NCI-H2029 (cell line): ENCODE measurements at places on chromosomes 2 and 18.

- no peak for DNase-seq
These were observed 50.3 kb downstream of the NCK2 start for GRCh38 chr2:105794926-105795574.

DNA sequence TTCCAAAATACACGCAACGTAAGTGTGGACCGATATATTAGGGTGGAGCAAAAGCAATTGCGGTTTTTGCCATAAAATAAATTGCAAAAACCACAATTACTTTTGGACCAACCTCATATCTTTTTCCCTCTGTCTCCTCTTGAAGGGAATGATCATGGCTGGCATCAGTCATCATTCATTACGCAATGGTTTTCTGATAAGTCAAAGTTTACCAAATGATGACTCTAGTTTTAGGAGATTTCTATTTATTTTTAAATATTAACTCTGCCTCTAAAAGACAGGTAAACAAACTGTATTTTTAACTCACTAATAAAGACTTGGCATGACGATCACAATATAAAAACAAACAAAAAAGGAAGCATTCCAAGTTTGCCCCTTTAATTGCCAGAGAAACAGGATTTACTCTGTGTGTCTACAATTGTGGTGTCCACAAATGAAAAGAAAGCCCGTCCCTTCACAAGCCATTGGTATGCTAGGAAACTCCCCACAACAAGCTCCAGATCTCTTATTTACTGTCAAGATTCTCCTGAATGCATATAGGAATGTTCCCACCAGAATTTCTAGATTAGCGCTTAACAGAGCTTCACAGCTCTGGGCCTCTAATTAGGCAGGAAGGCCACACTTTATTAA lies 61.3 kb downstream of the IRS1 start:
- DNase-seq: no peak

GRCh38 chr2:46032161-46032813 lies 264.9 kb upstream of the EPAS1 start:
- no peak for DNase-seq

DNA sequence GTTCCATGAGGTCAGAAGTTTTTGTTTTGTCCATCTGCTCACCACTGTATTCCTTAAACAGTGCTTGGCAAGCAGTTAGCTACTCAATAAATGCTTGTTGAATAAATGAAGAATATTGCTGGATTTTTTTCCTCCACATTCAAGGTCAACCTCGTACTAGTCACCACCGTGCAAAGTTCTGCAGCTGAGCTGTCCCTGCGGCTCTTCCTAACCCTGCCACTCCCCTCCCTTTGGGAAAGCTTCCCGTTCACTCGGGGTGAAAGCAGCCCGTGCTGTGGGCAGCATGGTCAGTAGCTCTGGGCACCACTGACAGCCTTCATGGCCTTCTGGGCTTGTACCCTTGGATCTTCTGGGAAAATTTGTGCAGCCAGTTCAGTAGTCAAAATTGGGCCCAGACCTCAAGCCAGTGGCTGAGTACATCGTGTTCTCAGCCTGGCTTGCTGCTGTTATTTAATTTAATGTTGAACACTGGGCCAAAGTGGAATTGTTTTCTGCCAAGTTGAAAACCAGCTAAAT lies 469.3 kb upstream of the RAB12 start:
- no peak for DNase-seq

- no peak for DNase-seq
These were observed 159.0 kb downstream of the NUP35 start for GRCh38 chr2:183283209-183283608.

DNA sequence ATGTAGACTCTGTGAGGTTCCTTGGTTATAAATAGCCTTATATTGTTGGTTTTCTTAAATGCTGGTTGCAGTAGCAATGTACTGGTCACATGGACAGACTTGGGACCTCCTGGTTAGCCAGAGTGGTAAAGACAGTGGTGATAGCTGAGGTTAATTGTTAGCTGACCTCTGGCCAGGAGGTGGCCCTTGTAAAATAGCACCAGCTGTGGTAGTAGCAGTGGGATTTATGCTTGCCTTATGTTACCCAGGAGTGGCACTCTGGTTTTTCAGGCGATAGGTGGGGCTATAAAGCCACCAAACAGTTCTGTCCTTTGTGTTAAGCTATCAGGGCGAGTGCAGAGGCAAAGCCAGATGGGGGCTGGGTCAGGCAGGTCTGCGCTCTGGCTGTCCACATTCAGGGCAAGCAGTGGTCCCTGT lies 94.8 kb upstream of the SRD5A2 start:
- DNase-seq: no peak

- no peak for DNase-seq
These were observed 36.4 kb downstream of the TMEM182 start for GRCh38 chr2:102798181-102798580.

DNA sequence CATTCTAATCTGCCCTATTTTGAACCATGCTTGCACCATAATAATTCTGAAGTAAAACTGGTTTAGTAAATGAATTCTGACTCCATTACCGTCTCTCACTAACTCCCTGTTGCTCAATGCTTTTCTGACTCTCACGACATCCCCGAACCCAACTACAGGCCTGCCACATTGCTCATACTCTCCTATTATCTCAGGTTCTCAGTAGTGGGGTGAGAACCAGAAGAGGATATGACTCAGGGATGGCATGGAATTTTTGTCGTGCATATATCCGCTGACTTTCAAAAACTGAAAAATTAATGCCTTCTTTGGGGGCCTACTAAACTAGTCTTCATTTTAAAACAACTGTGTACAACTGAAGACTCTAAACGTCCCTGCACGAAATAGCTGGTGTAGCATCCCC lies 34.3 kb downstream of the NETO1 start:
- no peak for DNase-seq

GRCh38 chr2:140091926-140092325 lies 1311.7 kb upstream of the NXPH2 start:
- no peak for DNase-seq

DNA sequence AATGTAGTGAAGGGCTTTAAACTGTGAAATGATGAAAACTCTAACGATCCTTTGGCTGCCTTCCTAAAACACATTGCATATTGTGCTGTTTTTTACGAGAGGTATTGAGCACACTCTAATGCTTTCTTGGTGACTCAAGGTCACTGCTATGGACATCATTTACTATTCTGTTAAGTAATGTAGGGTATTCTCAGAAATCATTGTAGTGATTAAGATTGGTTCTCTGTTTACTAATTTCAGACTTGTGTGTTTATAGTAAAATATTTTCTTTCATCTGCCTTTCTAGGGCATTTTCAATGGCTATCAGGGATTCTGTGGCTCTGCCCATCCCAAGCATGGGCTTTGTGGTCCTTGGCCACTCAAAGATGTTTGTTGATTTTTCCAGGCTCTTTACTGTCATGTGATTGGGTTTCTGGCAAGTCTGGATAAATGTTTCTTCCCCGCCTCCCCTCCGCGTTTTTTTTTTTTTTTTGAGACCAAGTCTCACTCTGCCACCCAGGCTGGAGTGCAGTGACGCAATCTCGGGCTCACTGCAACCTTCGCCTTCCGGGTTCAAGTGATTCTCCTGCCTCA lies 29.3 kb downstream of the UBE2F start:
- DNase-seq: peak; percentile 84

GRCh38 chr2:178194600-178195389 lies 483 bp downstream of the OSBPL6 start:
- DNase-seq: no peak

GRCh38 chr2:28360718-28361293 lies 31.9 kb upstream of the FOSL2 start:
- no peak for DNase-seq

- peak; percentile 70 for DNase-seq
These were observed 15.2 kb downstream of the FBXO41 start for GRCh38 chr2:73268830-73269685.

GRCh38 chr2:47782381-47782670 lies 619 bp upstream of the MSH6 start:
- no peak for DNase-seq

DNA sequence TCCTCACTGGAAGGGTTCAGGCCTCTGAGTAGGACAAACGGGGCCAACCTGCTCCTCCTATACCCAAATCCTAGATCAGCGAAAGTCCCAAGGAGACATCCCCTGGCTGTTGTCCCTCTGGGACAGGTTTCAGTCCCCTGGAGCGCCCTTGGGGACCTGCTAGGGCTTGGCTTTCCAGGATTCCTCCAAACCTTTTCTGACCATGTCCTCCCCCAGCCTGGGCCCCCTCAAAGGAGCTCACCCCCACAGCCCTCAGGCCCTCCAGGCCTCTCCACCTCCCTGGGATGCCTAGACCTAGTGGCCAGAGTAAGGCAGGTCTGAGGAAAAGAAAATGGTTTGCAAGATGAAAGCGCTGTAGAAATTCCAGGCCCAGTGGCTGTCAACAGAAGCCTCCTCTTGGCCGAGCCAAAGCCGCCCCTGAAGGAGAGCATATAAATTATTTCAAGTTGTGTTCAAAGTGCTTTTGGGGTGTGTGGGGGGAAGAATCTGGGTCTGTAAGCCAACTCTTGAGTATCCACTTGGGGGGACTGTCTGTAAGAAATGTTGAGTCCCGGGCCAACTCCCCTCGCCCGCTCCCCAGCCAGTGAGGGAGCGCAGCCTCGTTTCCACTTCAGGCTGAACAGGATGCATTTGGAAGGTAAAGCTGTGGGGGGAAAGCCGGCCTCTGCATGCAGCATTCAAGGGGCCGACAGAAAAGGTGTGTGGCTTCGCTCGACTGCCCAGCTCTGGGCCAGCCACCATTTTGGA lies 158.6 kb downstream of the DYSF start:
- no peak for DNase-seq

- DNase-seq: no peak
These were observed 157.4 kb downstream of the SUCLG1 start for GRCh38 chr2:84301717-84302116.

DNA sequence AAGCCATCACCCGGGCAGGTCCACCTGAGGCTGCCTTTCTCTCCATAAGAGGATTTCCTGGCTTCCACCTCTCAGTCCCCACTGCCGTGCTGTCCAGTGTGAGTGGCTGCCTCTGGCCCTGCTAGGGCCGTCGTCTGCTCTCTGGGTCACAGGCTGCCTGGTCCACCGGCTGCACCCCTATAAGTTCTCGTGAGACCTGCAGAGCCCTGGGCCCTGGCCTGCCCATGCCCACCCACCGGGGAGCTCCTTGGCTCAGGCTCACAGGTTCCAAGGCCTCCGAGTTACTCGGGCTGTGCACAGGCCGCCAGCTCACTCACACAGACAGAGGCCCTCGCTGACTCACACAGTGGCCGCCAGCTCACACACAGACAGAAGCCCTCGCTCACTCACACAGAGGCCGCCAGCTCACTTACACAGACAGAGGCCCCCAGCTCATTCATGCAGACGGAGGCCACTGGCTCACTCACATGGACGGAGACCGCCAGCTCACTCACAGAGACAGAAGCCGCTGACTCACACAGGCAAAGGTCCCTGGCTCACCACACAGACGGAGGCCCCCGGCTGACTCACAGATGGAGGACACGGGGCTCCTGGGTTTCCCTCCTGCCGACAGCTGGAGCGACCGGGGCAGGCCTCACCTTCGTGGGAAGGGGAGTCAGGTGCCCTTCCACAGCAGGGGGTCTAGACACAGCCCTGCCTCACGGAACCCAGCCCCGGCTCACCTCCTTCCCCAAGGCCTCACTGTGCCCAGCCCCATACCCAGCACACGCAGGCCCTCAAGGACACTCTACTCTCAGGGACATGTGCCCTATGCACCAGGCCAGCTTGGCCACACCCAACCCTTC lies 334.1 kb upstream of the MYT1L start:
- DNase-seq: no peak

DNA sequence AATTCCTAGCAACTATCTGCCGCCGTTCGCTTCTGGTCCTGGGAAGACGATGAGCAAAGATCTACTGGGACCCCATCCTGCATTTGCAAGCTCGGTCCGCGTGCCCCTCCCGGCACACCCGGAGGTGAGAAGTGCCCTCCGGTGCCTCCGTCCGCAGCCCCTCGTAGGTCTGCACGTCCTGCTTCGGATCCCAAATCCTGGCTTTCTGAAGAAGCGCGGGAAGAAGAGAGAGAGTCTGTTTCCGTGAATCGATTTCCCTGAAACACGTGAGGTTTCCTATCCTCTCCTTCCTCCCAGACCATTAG lies 5.0 kb upstream of the OSR1 start:
- DNase-seq: no peak

GRCh38 chr2:120687210-120687609 lies 48.5 kb upstream of the GLI2 start:
- DNase-seq: no peak

- DNase-seq: peak; percentile 16
These were observed 24.4 kb downstream of the GRHL1 start for GRCh38 chr2:9975805-9976447.

DNA sequence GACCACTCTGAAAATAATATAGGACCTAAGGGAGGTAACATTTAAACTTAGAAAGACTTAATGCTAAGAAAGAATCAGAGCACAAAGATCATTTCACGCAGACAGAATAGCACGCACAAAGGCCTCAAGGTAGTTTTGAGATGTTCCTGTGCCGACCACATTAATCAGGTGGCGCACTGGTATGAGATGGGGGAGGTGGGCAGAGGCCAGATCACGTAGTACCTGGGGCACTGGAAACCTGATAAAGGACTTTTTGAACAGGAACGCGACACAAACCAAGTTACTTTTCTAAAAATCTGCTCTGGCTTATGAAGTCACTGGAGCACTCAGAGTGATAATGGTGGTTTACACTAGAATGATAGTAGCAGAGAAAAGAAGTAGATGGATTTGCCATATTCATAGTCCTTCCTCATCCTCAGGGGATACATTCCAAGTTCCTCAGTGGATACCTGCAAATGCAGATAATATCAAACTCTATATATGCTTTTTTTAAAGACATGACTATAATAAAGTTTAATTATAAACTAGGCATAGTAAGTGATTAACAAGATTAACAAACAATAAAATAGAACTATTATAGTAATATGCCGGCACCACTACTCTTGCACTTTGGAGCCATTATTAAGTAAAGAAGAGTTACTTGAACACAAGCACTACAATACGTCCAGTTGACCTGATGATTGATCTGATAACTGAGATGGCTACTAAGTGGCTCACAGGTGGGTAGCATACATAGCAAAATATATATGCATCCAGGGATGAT lies 42.6 kb upstream of the CDCA7 start:
- no peak for DNase-seq

DNA sequence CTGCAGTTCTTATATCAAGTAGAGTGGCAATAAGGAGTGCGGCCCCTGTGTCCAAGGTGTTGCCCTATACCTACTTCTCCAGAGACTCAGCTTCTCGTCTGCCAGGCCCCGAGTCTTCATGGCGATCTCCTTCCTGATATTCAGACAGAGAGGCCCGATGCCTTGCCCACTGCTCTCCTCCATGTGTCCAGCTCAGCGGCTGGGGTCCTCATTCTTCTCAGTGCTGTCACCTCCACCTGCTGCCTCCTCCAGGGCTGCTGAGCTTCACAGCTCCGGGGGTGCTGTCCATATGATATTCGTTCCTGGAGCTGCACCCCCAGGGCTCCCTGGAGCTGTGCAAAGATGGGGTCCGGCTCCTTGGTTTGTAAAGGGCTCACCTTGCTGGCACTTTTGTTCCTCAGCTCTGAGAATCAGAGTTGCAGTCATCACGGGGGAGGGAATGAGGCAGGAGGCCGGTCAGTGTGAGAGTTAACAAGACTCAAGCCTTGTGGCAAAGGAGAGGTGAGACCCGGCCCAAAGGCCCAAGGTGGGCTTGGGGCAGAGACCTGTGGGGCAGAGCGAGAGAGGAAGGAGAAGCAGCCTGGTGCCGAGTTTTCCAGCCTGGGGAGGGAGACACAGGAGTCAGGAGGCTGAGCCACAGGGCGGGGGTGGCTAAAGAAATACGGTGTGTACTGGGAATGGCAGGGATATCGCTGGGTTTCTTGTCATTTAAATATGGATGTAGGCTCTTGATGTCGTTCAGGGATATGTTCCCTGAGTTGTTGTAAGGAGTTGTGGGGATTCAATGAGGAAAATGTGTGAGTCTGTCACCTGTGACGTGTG lies 120.6 kb downstream of the CTIF start:
- no peak for DNase-seq
